ENCODE measurements at places on chromosomes 16 and 17. TPM values are rescaled to one million over a fixed set of nuclear protein-coding genes. Genes with fewer than 3 reads are reported as not detected.

DNA sequence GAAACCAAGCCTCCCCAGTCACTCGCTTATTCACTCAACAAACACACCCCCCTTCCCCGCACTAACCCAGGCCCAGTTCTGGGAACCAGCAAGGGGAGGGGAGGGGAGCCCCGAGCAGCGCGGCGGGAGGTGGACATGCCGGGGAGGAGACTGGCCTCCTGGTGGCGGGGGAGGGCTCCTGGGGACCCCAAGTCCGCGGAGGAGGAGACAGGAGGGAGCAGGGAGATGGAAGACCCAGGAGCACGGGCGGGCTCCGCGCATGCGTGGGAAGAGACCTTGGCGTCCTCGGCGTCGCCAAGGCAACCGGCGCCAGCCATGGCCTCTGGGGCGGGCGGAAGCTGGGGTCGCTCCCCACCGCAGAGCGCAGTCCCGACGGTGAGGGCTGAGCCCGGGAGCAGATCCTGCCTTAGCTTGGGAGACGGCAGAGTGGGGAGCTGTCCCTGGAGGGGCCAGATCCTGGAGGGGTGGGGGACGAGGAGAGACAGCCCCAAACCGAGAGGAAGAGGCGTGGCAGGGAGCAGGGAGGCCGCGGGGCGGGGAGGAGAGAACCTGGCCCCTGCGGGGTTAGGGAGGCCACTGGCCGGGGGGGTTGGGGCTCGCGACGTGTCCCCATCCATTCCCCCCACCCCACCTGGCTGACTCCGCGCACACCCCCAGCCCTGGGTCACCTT, at the start of gene PRR29:
Gene PRR29 (plus strand): TSS at position 302 of the 671 bp plus-strand sequence. CDS start 14 bp downstream, at position 316.
- no peaks in the 10 kb centered on the region for H3K36me3 ChIP-seq
- peak; percentile 93 for DNase-seq
- H3K4me1 ChIP-seq = no peaks in the 10 kb centered on the region

DNA sequence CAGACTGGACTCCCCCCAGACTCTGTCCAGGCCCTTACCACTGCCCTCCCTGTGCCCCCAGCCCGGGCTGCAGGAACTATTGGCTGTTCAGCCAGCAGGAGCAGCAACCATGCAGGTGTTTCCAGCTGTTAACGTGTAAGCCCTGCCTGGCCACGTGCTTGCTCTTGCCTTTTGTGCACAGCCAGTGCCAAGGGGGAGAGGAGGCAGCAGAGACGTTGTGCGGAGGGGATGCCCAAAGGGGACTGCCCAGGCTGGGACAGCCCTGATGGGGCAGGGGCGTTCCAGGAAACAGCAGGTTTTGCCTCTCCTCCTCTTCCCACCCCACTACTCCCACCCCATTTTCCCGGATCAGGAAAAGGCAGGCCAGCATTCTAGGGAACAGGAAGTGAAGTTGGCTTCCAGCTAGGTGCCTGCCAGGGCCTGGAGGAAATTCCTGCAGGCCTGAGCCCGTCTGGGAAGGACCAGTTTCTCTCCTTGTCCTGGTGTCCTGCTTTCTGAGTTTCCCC, 16.7 kb upstream of the LASP1NB start:
- peaks cover 27% of the 10 kb centered on the region for H3K4me1 ChIP-seq
- no peak overlapping the region for H3K4me3 ChIP-seq
- H3K27me3 ChIP-seq = no peaks in the 10 kb centered on the region
- peak; percentile 65 for DNase-seq
- peak overlapping the region; percentile 68 for H3K27ac ChIP-seq

DNA sequence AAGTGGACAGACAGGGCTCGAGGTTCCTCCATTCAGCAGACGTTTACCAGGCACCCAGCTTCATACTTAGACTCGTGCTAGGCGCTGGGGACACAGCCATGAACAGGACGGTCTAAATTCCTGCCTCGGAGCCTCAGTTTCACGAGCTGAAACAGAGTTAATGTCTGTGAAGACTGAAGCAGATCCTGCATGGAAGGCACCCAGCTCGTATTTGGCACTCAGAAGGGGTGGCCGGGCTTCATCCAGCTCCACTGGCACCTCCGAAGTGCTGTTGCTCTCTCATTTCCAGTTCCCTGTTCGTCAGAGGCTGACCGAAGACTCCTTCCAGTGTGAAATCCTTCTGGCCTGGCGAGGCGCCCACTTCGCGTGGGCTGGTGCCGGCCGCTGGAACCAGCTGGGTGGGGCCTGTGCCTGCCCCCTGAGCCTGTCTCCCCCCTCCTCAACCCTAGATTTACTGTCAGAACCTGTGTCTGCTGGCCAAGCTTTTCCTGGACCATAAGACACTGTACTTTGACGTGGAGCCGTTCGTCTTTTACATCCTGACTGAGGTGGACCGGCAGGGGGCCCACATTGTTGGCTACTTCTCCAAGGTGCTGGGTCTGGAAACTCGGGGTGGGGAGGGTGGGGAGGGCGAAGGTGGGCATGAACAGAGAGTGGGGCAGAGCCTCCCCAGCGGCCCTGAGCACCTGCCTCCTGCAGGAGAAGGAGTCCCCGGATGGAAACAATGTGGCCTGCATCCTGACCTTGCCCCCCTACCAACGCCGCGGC, 5.8 kb downstream of the PRSS8 start:
- peak overlapping the region; percentile 85 for H3K27ac ChIP-seq
- no peak for DNase-seq
- H3K27me3 ChIP-seq = no peaks in the 10 kb centered on the region

GRCh38 chr17:33653399-33653788, 360.3 kb upstream of the ASIC2 start:
- no peak overlapping the region for H3K4me3 ChIP-seq
- H3K27ac ChIP-seq = no peak overlapping the region
- no peaks in the 10 kb centered on the region for H3K27me3 ChIP-seq

DNA sequence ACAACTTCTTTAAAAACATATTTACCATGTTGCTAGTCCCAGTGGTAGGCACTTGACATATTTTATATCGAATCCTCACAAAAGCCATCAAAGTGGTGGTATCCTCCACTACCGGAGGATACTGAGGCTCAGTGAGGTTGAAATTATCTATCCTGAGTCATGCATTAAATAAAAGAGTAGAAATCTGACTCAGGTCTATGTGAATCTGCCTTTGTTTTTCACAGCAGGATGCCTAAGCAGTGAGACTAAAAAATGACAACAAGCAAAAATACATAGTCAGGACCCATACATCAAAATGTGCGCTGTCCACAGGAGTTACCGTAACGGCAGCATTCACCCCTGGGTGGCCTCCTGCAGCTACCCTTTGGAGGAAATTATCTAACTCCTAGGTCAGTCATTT, 17.7 kb downstream of the BRD7 start:
- no peak for DNase-seq
- no peaks in the 10 kb centered on the region for H3K27me3 ChIP-seq

DNA sequence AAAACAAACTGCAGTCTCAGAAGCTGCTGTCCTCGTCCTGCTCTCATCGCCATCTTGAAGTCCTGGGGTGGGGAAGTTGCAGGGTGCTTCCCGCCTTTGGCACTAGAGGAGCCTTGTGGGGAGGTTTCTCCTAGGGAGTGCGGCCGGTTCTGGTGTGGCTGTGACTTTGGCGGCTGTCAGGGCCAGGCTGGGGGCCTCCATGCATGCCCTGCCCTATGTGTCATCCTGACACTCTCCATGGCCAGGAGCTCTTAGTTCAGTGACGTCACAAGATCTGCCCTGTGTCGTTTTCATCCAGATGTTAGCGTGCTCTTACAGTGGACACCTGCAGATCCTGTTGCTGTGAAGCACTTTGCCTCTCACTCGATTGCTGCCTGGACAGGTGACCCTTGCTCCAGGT, 49.6 kb downstream of the PLD6 start:
- H3K4me1 ChIP-seq = peaks cover 5% of the 10 kb centered on the region
- H3K36me3 ChIP-seq = peaks cover 47% of the 10 kb centered on the region
- no peak overlapping the region for H3K4me3 ChIP-seq
- DNase-seq = no peak
- H3K27me3 ChIP-seq = no peaks in the 10 kb centered on the region

- H3K4me1 ChIP-seq = no peaks in the 10 kb centered on the region
- H3K27me3 ChIP-seq = no peaks in the 10 kb centered on the region
- H3K36me3 ChIP-seq = no peaks in the 10 kb centered on the region
- DNase-seq = peak; percentile 90
- H3K27ac ChIP-seq = peak overlapping the region; percentile 76
Measured at GRCh38 chr16:89256651-89257254, 39.2 kb downstream of the ZNF778 start.

- peak overlapping the region; percentile 83 for H3K4me3 ChIP-seq
- no peaks in the 10 kb centered on the region for H3K27me3 ChIP-seq
- peaks cover 33% of the 10 kb centered on the region for H3K4me1 ChIP-seq
- H3K36me3 ChIP-seq = peaks cover 21% of the 10 kb centered on the region
Measured at GRCh38 chr17:4947010-4947410, 1.3 kb downstream of the PFN1 start.

DNA sequence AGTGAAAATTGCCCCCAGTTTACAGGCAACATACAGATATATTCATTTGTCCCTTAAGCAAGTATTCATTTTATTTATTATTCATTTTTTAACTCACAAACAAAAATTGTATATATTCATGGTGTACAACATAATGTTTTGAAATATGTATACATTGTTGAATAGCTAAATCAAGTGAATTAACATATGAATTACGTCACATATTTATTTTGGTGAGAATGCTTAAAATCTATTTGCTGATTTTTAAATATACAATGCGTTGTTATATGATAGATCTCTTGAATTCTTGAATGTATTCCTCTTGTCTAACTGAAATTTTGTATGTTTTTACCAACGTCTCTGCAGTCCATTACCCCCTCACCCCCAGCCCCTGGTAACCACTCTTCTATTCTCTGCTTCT, 63.4 kb upstream of the CDH13 start:
- H3K36me3 ChIP-seq = no peaks in the 10 kb centered on the region
- H3K27me3 ChIP-seq = no peaks in the 10 kb centered on the region
- no peaks in the 10 kb centered on the region for H3K4me1 ChIP-seq
- H3K27ac ChIP-seq = no peak overlapping the region
- DNase-seq = no peak
- H3K4me3 ChIP-seq = no peak overlapping the region

DNA sequence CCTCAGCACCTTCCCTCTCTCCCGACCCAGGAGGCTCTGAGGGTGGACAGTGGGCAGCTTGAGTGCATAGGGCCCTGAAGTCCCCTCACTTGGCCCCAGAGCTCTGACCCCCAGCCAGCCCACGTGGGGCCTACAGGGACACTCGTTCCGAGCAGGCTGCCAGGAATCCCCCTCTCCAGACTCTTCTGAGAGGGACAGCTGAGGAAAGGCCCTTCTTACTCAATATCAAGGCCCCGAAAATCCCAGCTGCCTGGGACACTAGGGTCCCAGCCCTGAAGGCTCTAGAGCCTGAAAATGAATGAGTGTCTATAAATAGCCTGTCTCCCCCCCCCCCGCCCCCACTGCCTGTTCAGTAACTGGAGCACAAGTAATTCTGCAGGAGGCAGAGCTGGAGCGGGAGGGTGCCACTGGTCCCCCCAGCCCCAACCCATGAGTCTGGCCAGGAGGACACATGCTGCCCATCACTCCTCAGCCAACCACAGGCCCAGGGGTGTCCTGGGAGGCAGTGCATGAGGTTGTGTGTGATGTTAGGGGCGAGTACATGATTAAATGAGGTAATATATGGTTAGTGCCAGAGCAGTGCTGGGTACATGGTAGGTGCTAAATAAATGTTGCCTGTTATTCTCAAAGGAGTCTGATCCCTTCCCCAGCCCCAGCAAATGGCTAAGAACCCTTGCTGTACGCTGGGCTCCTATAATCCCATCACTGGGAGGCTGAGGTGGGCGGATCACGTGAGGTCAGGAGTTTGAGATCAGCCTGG, 11.6 kb downstream of the ADAM11 start:
- peaks cover 4% of the 10 kb centered on the region for H3K4me1 ChIP-seq
- DNase-seq = no peak
- H3K36me3 ChIP-seq = no peaks in the 10 kb centered on the region
- no peak overlapping the region for H3K4me3 ChIP-seq

DNA sequence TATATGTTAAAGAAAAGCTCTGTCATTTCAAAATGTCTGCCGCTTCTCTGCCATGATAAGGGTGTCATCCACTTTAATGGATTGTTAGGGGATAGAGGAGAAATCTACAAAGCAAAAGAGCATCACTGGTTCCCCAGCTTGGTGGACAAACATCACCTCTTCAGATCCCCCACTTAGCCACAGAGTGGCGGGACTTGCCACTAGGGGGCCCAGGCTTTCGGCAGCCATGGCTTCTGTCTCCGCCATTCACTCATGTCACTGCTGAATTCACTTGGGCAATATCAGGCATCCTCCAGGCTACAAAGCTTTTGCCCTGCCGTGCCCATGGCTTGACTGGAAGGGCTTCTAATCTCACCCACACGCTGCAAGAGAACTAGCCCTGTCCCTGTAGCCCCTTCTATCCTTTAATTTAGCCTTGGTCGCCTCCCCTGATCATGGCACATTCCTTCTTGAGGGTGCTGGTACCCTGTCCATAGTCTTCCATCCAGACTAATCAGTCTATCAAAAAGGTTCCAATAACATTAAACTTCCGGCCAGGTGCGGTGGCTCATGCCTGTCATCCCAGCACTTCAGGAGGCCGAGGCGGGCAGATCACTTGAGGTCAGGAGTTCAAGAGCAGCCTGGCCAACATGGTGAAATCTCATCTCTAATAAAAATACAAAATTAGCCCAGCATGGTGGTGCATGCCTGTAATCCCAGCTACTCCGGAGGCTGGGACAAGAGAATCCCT, 34.7 kb downstream of the SBK1 start:
- peak; percentile 46 for DNase-seq
- no peak overlapping the region for H3K27ac ChIP-seq
- H3K36me3 ChIP-seq = no peaks in the 10 kb centered on the region
- H3K4me1 ChIP-seq = no peaks in the 10 kb centered on the region
- no peaks in the 10 kb centered on the region for H3K27me3 ChIP-seq

DNA sequence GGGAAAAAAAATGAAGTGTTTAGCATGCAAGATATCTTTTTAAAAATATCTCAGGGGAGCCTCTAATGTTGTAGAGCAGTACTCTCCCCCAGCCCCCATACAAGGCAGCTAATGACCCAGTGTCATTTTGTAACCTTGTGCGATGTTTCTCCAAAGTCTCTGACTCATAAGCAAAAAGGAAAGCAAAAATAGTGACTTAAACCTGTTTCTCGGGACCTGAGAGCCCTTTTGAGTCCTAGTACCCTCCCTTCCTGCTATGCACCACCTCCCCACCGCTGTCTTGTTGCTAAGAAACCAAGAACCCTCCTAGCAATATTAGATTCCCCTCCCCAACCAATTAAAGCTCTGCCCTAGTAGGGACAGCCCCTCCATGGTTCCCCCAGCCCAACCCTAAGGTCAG, 2.8 kb downstream of the MYCBPAP start:
- H3K27ac ChIP-seq = peak overlapping the region; percentile 84
- no peaks in the 10 kb centered on the region for H3K27me3 ChIP-seq
- H3K36me3 ChIP-seq = no peaks in the 10 kb centered on the region
- DNase-seq = no peak
- no peak overlapping the region for H3K4me3 ChIP-seq
- H3K4me1 ChIP-seq = no peaks in the 10 kb centered on the region

- no peak overlapping the region for H3K27ac ChIP-seq
- H3K4me3 ChIP-seq = no peak overlapping the region
- no peaks in the 10 kb centered on the region for H3K4me1 ChIP-seq
- no peaks in the 10 kb centered on the region for H3K27me3 ChIP-seq
- H3K36me3 ChIP-seq = no peaks in the 10 kb centered on the region
Measured at GRCh38 chr16:4200000-4200780, 41.7 kb downstream of the SRL start.

- no peaks in the 10 kb centered on the region for H3K36me3 ChIP-seq
- H3K4me1 ChIP-seq = no peaks in the 10 kb centered on the region
- no peak overlapping the region for H3K27ac ChIP-seq
- no peaks in the 10 kb centered on the region for H3K27me3 ChIP-seq
- no peak for DNase-seq
Measured at GRCh38 chr17:60354223-60354622, 37.7 kb downstream of the USP32 start.

CNTNAP4 gene
- total RNA-seq = not detected

DNAH17 gene
- total RNA-seq = 0.09 TPM

EVPL gene
- 23.5 TPM for total RNA-seq

KRT12 gene
- not detected for total RNA-seq

CPHXL2 gene
- total RNA-seq = not detected

ARL5C gene
- not detected for total RNA-seq

CCT6B gene
- total RNA-seq = 2.5 TPM

Measured in kidney (tissue), 22 donors.